ENCODE measurements at places on chromosomes 5 and 9.

DNA sequence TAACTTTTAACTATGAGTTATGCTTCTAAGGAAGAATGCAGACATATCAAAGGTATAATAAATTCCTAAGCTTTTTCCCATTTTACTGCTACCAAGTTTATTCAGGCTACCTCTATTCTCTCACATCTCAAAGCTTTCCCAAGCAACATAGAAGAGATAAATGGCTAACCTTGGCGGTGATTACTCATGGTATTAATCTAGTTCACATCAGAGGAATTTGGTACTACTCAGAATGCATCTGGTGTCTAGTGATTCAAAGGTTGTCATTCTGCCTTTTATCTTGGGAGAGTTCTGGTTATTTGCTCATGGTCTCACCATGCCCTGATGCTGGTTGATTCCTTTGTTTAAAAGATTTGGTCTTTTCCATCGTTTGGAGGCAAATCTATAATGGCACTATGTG is 182.7 kb downstream of the TAF11L14 start:
- DNase-seq: no peak

GRCh38 chr9:124326378-124326777 is 68.6 kb downstream of the NEK6 start:
- DNase-seq: no peak

GRCh38 chr9:93569621-93570174 is 6.7 kb upstream of the PHF2 start:
- peak; percentile 28 for DNase-seq

DNA sequence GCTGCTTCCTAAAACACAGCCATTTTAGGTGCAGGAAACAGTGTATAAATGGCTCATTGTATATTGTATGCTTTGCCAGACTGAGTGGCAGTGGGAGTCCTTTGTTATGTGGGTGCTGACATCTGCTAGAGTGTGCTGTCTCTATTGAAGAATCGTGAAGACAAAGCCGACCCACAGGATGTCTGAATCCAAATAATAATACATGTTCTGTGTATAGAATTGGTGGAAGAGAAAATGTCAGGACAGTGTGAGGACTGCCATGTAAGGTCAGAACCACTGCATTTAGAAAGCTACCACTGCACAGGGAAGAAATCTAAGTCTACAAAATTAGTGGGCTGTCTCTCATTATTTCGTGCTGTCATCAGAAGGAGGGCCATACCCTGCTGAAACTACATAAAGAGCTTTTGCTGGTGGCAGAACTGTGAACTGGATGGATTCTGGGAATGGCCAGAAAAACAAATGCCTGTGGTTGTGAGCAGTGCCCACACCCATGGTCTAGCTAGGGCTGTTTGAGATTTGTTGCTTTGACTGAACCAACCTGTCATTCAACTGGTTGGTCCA is 2.5 kb downstream of the IL7R start:
- no peak for DNase-seq

- no peak for DNase-seq
Measured at GRCh38 chr9:37508834-37509206, 23.1 kb downstream of the POLR1E start.

- peak; percentile 97 for DNase-seq
Measured at GRCh38 chr9:16884952-16885513, 14.6 kb upstream of the BNC2 start.

DNA sequence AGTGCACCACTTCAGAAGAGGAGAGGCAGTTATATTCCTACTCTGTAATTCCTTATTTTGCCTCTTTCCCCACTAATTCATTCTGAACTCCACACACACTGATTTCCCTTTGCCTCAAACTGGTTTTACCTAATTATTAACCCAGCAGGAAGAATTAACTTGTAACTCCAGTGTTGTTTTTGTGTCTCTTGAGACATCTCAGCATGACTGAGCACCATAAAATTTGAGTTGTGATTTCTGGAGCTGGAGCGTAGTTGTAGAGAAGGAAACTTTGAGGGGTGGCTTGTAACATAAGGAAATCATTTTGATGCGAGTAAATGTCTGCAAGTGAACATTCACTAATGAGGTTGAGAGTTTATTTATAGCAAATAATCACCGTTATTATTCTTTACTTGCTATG is 265.2 kb downstream of the TMEM38B start:
- DNase-seq: no peak

DNA sequence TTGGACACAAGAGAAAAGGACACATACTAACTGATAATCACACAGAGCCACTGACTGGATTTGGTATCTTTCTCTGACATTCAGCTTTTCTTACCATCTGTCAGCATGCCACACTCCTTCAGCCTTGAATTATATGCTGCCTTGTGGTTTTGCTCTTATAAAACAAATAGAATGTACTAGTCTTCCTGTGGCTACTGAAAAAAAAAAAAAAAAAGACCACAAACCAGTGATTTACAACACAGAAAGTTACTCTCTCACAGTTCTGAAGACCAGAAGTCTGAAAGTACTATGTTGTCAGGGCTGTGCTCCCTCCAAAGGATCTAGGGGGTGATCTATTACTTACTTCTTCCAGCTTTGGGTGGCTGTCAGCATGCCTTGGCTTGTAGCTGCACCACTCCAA is 82.3 kb downstream of the THBS4 start:
- no peak for DNase-seq

- peak; percentile 37 for DNase-seq
Measured at GRCh38 chr9:78278177-78278777, 18.6 kb upstream of the PSAT1 start.

GRCh38 chr9:99249619-99250018 is 27.5 kb downstream of the SEC61B start:
- no peak for DNase-seq

DNA sequence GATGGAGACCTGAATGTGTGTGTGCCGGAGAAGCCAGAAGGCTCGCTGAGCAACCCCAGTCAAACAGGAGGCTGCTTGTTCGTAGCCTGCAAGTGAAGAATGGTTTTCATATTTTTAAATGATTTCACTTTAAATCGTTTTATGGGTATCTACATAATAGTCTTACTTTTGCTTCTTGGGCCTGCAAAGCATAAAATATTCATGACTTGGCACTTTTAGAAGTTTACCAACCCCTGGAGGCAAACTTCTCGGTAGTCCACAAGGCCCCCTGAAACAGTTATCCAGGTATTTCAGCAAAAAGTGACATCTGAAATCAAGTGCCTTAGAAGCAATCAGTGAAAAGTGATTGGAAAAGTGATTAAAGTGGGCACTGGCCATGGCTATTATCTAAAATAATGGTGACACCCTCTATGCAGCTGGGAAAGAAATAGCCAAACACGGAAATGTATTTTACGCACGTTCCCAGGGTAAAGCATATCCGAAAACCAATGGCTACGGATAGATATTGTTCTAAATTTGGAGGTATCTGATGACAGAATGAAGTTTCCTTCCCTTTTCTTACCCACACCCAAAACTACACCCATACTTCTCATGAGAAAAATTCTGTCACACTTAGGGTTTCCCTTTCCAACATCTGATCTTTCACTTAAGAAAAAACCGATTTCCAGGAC is 39.0 kb downstream of the RAPGEF1 start:
- no peak for DNase-seq

DNA sequence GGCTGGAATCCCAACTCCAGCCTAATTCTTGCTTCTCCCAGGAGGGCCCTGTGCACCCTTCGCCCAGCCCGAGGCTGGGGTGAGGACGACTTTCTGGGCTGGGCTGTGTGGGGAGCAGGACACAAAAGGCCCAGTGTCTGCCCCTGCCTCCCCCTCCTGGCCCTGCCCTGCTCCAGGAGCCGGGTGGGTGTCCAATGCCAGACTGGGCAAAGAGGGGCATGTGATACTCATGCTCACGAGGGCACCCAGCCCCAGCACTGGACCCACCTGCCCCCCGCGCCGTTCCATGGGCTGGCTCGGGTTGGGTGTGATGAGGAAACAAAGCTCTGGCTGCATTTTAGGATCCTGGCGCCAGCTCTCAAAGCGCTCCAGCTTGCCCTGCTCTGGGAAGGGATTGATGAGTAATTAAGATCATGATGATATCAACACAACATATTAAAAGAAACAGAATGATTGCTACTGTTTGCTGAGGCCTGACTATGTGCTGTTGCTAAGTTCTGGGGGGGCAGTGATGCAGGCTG is 30.7 kb downstream of the LHX2 start:
- no peak for DNase-seq

GRCh38 chr9:70255486-70255885 is 3.3 kb upstream of the SMC5 start:
- no peak for DNase-seq

DNA sequence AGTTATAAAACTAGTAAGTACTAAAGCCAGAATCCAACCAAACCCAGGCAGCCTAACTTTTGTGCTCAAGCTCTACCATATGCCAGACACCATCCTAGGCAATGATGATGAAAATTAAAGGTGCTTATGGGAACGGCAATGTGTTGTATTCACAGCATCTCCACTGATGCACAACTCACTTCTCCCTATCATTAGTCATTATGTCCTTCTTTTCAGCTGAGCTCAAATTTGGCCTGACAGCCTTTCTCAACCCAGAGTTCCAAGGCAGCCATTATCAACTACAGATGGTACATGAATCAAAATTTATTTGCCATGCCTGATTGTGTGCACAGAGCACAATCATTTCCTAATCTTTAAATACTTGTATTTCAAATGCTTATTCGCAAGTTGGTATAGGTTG is 121.6 kb upstream of the TNPO1 start:
- DNase-seq: no peak

DNA sequence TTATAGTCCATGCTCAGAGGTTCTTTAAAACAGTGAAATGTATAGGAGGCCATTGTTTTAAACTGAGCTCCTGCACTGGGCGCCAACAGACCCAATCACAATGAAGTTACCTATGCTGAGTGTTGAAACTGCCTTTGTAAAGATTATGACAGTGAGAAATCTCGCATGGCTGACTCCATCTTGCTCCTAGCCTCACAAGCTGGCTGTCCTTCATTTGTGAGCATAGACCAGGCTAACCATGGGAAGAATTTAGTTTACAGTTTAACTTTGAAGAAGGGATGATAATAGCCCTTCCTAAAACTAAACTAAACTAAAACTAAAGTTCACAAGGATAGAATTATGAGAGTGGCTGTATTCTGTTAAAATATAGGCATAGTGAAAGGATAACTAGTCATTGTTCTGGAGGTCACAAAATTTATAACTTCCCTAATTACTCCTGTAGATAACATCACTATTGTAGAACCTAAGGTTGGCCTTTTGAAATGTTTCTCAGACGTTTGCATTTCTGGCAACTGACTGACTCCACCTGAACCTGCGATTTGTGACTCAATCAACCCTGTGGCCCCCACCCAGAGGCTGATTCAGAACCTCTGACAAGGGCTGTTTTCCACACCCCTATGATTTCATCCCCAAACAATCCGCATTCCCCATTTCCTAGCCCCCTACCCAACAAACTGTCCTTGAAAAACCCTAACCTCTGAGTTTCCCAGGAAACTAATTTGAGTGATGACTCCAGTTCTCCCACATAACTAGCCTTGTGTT is 59.1 kb downstream of the HMHB1 start:
- DNase-seq: no peak

DNA sequence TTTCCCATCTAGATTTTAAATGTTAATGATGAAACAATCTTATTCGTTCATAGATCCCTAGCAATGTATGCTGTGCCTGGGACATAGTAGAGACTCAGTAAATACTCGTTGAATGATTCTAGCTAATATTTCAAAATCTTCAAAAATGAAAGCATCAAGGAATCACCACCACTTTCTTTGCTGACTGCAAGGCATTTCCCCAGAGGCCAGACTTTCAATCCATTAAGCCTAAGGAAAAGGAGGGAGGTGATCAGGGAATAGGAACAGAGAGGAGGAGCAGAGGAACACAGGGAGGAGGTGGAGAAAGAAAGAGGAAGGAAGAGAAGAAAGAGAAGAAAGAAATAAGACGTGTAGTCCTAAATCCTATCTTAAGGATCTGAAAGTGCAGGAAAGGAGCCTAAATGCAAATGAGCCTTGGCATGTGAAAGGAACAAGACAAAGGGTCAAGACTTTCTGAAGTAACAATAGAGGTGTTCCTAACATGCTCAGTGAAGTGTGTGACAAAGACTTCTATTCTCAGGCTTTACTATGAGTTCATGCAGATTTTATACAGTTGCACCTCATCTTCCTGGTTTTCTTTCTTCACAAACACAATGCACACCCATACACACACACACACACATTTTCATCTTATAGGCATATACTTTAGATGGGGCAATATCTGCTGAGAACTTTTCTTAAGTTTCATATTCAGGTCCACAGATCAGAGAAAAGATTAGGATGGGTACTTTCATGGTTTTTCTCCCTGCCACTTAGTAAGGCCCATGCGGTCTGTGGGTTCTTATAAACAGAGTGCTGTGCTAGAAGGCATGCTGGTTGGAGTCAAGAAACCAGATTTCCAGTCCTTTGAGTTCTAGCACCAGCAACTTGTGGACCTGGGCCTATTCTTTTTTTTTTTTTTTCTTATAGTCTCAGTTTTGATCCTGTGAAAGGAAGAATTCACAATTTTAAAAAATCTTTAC is 512.2 kb upstream of the TNC start:
- DNase-seq: no peak

DNA sequence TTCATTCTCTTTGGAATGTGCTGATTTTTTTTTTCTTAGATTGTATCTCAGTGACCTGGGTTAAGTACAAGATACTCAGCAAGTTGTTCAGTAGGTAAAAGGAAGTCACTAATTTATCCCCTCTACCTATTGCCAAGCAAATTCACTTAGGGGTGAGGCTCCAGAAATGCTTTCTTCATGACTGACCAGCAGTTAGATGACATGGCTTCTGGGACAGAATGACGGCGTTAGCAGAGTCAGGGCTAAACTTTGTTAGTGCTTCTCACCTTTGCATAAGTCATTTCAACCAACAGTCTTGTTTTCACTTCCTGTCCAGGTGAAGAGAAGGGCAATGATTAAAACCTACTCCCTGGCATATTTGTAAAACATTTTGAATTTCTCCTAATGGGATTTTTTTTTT is 20.2 kb upstream of the MTAP start:
- no peak for DNase-seq

GRCh38 chr5:65061250-65061973 is 292.7 kb downstream of the CWC27 start:
- DNase-seq: no peak

GRCh38 chr9:128097543-128098296 is 29.7 kb downstream of the SLC25A25 start:
- no peak for DNase-seq

DNA sequence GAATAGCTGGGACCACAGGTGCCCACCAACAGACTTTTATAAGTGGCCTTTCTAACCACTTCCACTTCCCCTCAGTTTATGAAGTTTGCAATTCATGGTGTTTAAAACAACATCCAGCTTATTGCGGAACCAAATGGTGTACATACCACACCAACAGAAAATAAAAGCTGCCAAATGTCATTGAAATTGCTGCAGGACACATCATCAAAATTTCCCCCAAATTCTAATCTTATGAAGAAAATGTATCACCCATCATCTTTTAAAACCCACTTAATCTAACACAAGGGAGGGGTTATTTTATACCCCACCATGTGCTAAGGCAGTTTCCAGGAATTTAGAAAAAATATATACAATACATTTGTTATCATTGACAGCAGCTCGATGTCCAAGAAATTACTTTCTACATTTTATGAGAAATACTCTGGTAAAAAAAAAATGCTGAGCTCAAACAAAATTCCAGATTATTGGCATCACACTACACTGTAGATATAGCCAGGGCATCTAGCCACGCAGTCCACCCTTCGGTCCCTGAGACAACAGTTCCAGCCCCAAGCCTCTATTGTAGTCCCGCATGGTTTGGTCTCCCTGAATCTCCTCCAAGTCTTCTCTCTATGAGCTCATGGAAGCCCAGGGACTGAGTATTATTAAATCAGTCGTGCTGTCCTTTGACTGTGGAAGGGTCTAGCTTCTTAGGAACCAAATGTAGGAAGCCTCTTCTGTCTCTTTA is 372.8 kb upstream of the SLC30A5 start:
- no peak for DNase-seq

- DNase-seq: peak; percentile 59
Measured at GRCh38 chr5:32589942-32590869, 4.8 kb downstream of the SUB1 start.
